Keratinocyte (primary cell): ENCODE measurements at places on chromosomes 3 and 15.

DNA sequence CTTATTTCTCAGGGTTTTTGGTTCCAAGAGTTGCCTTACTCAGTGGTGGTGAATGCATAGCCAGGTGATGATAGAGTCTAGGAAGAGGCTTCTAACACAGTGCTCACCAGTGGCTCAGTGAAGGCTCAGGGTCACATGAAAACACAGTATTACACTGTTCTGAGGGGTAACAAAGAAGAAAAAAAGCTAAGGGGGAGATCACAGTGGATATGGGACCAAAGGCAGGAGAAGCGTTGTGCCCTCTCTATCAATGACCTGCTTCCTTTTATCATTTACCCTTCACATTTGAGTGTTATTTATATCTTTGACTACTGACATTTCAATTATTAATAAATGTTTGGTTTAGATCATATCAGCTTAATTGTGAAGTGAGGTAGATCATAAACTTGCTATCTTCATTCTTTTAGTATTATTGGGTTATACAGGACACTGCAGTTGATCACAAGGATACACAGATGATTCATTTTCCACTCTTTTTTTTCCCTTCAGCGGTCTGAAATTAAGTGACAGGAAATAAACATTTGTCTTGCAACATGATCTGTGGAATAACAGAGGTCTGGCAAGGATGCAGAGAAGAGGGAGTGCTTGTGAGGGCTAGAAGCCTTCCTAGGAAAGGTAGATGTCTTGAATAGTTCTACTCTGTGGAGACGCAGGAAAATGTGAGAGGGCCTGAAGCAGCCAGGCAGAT is 171.7 kb downstream of the C3orf38 start:
- no peak for DNase-seq
- no peak overlapping the region for H3K4me3 ChIP-seq
- H3K27ac ChIP-seq: no peak overlapping the region
- no peaks in the 10 kb centered on the region for H3K36me3 ChIP-seq
- H3K4me1 ChIP-seq: no peaks in the 10 kb centered on the region

DNA sequence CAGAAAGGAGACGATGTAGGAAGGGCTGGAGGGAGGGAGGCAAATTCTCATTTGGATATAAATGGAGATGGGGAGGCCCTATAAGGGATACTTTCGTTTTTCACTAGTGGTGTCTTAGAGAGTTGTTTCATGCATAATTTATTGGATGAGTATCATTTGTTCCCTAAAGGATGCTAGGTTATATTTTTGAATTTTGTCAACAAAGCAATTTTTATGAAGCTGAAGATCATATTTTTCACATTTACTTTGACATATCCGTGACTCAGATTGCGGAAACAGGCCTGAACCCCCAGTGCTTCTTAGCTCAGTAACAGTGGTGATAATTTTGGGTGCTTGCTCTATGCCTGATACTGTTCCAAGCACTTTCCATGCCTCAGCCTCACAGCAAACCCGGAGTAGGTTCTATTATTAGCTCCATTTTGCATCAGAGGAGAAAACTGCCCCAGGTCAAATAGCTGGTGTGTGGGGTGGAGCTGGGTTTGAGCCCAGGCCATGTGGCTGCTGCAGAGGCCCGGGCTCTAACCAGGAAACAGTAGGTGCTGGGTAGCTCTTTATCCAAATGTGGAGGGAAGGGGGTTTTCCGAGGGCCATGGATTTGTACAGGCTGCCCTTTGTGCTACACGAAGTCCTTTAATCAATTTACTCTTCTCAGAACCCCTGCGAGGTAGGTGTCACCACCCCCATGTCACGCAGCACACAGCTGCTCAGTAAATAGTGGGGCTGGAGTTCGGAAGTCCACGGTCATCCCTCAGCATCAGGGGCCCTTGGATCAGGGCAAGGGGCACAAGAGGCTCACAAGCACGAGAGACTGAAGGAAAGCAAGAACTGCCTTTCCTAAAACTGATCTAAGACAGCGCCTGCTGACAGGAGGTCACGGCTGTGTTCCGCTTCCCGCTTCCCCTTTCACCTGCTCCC is 99.1 kb downstream of the SLC49A4 start:
- peak overlapping the region; percentile 39 for H3K4me3 ChIP-seq
- H3K36me3 ChIP-seq: no peaks in the 10 kb centered on the region
- peaks cover 55% of the 10 kb centered on the region for H3K4me1 ChIP-seq
- no peak for DNase-seq
- H3K27me3 ChIP-seq: no peaks in the 10 kb centered on the region

- no peak overlapping the region for H3K4me3 ChIP-seq
- H3K4me1 ChIP-seq: no peaks in the 10 kb centered on the region
- no peak for DNase-seq
- no peaks in the 10 kb centered on the region for H3K36me3 ChIP-seq
Measured at GRCh38 chr3:143201045-143201444, 81.5 kb downstream of the CHST2 start.

GRCh38 chr15:32864051-32864450 is 146.2 kb downstream of the GREM1 start:
- H3K27ac ChIP-seq: no peak overlapping the region
- no peak overlapping the region for H3K4me3 ChIP-seq
- H3K36me3 ChIP-seq: no peaks in the 10 kb centered on the region
- no peak for DNase-seq
- H3K4me1 ChIP-seq: peaks cover 20% of the 10 kb centered on the region

- H3K36me3 ChIP-seq: no peaks in the 10 kb centered on the region
- H3K4me1 ChIP-seq: no peaks in the 10 kb centered on the region
- no peak overlapping the region for H3K27ac ChIP-seq
- DNase-seq: no peak
- no peak overlapping the region for H3K4me3 ChIP-seq
Measured at GRCh38 chr3:35744419-35744818, 105.1 kb downstream of the ARPP21 start.

GRCh38 chr3:67635257-67635656 is 19.2 kb downstream of the SUCLG2 start:
- no peak for DNase-seq
- H3K27me3 ChIP-seq: no peaks in the 10 kb centered on the region
- H3K4me1 ChIP-seq: peaks cover 15% of the 10 kb centered on the region
- H3K27ac ChIP-seq: peak overlapping the region; percentile 33

GRCh38 chr3:141306922-141307321 is 61.4 kb upstream of the ZBTB38 start:
- H3K27ac ChIP-seq: no peak overlapping the region
- no peaks in the 10 kb centered on the region for H3K27me3 ChIP-seq
- H3K4me3 ChIP-seq: no peak overlapping the region
- peaks cover 27% of the 10 kb centered on the region for H3K4me1 ChIP-seq

- no peaks in the 10 kb centered on the region for H3K27me3 ChIP-seq
- no peak for DNase-seq
- H3K36me3 ChIP-seq: no peaks in the 10 kb centered on the region
- no peak overlapping the region for H3K27ac ChIP-seq
- peaks cover 53% of the 10 kb centered on the region for H3K4me1 ChIP-seq
Measured at GRCh38 chr3:100045696-100046095, 68.6 kb downstream of the FILIP1L start.

- no peaks in the 10 kb centered on the region for H3K27me3 ChIP-seq
- no peak for DNase-seq
- no peaks in the 10 kb centered on the region for H3K4me1 ChIP-seq
- no peaks in the 10 kb centered on the region for H3K36me3 ChIP-seq
- no peak overlapping the region for H3K4me3 ChIP-seq
- no peak overlapping the region for H3K27ac ChIP-seq
Measured at GRCh38 chr3:38669668-38670067, 20.2 kb upstream of the SCN5A start.

DNA sequence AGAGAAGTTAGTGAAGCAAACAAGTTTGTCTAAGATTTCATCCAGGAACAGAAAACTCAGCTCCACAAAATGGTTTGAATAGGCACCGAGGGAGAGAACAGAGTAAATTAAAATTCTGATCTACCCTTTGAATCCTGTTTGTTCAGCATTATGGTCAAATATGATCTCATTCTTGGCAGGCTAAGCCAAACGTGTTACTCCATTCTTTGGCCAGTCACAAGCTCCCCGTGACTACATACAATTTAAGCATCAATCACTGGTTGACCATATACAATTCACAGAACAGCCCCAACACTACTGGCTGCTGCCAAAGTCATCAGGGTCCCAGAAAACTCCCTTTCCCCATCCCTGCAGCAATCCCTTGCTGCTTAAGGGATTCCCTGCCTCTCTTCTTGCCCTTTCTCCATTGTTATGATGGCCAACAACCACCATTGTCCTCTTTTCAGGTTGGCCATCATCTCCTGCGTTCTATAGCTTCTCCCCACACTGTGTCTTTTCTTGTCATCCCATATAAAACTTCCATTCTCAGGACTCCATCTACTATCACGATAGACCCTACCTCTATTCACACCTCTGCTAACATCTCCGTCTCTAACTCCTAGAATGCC is 46.3 kb downstream of the GOLIM4 start:
- H3K4me1 ChIP-seq: no peaks in the 10 kb centered on the region
- no peaks in the 10 kb centered on the region for H3K36me3 ChIP-seq
- H3K27me3 ChIP-seq: no peaks in the 10 kb centered on the region
- H3K27ac ChIP-seq: no peak overlapping the region
- H3K4me3 ChIP-seq: no peak overlapping the region
- no peak for DNase-seq

DNA sequence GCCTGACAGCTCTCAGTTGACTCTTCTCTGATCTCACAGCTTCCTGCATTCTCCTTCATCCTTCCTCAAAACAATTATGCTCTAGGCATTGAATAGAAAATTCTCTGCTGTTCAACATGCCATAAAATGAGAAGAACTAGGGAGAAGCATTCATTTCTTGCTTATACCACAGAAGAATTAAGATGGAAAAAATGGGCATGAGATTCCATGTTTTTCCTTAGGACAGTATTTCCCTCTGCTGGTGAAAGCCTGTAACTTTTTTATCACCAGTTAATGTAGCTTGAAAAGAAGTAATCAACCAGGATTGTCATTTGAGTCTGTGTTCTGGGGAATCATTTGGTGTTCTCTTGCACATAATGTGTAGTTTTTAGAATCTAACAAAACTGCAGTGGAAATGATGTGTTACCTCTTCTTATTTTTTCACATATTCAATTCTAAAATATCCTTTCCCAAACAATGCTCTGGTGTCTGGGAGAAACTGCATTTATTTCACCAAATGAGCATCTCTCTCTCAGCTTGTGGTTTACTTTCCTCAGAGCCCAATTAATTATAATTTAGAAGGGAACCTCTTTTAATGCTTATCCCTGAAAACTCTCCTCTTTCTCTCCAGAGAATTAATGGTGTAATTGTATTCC is 92.8 kb upstream of the DCBLD2 start:
- DNase-seq: no peak
- H3K27ac ChIP-seq: no peak overlapping the region
- H3K27me3 ChIP-seq: no peaks in the 10 kb centered on the region
- no peaks in the 10 kb centered on the region for H3K4me1 ChIP-seq

GRCh38 chr3:23747841-23748240 is 57.9 kb upstream of the UBE2E1 start:
- no peaks in the 10 kb centered on the region for H3K36me3 ChIP-seq
- no peaks in the 10 kb centered on the region for H3K27me3 ChIP-seq

DNA sequence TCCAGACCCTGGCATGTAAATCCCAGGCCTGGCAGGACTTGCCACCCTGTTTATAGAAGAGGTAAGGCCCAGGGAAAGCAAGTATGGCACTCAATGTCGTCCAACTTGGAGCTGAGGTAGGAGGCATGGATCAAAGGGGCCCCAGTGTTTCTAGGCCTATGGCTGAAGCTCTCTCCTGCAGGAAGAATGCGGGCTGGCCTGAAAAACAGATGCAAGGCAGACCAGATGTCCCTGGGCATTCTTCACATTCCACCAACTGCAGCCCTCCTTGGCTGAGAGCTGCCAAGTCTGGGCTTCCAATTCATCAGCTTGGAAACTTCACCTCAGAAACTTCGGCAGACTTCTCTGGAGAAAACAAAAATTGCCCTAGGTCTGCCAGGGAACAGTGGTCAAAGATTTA is 22.2 kb downstream of the MESD start:
- H3K36me3 ChIP-seq: peaks cover 6% of the 10 kb centered on the region
- H3K4me1 ChIP-seq: peaks cover 9% of the 10 kb centered on the region
- no peak overlapping the region for H3K4me3 ChIP-seq
- no peaks in the 10 kb centered on the region for H3K27me3 ChIP-seq

GRCh38 chr15:36603987-36604386 is 24.6 kb downstream of the CDIN1 start:
- H3K4me1 ChIP-seq: peaks cover 15% of the 10 kb centered on the region
- DNase-seq: no peak
- no peak overlapping the region for H3K4me3 ChIP-seq
- no peaks in the 10 kb centered on the region for H3K36me3 ChIP-seq

DNA sequence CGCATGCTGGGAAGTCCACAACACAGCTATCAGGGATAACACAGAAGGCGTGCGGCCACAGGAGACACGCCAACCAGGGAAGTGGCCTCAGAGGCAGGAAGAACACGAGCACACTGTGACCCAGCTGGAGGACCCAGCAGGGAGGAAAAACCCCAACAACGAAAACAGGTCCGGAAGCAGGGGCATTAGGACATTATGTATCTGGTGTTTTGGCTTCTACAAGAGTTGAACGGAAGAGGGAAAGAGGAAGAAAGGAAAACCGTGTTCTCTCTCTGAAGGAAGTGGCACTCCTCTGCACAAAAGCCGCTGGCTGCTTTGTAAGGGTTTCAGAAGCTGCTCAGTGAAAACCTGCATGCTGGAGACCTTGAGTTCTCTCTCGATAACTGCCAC is 61.8 kb downstream of the HACD2 start:
- H3K4me3 ChIP-seq: no peak overlapping the region
- no peak for DNase-seq
- no peaks in the 10 kb centered on the region for H3K4me1 ChIP-seq
- H3K27ac ChIP-seq: no peak overlapping the region

DNA sequence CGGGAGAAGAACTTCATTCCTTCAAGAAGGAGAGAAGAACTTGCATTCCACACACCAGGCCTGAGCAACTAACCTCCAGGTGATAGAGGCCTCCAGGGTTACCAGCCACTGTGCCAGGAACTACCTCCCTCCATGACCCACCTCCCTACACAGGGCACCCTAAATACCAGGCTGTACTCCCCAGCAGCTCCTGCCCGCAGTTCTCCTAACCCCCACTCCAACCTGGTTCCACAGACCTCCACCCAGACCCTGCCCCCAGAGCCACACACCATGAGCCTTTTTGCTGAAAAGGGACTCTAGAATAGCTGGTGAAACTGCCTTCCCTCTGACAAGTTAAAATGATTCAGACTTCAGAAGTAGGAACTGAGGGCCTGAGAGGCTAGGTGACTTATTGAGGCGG is 8.2 kb downstream of the IGDCC3 start:
- H3K36me3 ChIP-seq: no peaks in the 10 kb centered on the region
- no peaks in the 10 kb centered on the region for H3K4me1 ChIP-seq
- no peak for DNase-seq
- peaks cover 24% of the 10 kb centered on the region for H3K27me3 ChIP-seq

DNA sequence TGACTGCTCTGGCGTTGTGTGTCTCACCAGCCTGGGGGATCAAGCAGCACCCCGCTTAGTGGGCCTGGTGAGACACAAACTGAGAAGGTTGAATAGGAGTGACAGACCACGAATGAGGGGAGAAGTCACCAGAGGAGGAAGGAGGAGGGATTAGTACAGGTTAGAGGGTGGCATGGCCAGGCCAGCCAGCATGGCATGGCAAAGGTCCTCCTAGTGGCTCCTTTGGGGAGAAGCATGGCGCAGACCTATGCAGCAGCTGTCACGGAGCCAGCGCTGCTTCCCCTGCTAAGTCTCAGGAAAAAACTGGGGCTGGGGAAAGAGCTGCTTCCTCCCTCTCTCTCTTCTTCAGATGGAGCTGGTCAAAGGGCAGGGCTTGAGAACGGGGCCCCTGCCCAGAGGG is 48.6 kb downstream of the ZDHHC3 start:
- no peak overlapping the region for H3K4me3 ChIP-seq
- no peak overlapping the region for H3K27ac ChIP-seq
- no peak for DNase-seq
- H3K4me1 ChIP-seq: peaks cover 7% of the 10 kb centered on the region
- peaks cover 40% of the 10 kb centered on the region for H3K36me3 ChIP-seq
- no peaks in the 10 kb centered on the region for H3K27me3 ChIP-seq

GRCh38 chr3:195185583-195185982 is 85.4 kb downstream of the XXYLT1 start:
- DNase-seq: peak; percentile 73
- no peak overlapping the region for H3K4me3 ChIP-seq
- peak overlapping the region; percentile 33 for H3K27ac ChIP-seq
- H3K27me3 ChIP-seq: no peaks in the 10 kb centered on the region
